Omental fat pad (tissue), 4 donors: ENCODE measurements at places on chromosomes 2 and 18.
A peak's percentile ranks its signal among the peaks of the same experiment; 100 is the strongest.

DNA sequence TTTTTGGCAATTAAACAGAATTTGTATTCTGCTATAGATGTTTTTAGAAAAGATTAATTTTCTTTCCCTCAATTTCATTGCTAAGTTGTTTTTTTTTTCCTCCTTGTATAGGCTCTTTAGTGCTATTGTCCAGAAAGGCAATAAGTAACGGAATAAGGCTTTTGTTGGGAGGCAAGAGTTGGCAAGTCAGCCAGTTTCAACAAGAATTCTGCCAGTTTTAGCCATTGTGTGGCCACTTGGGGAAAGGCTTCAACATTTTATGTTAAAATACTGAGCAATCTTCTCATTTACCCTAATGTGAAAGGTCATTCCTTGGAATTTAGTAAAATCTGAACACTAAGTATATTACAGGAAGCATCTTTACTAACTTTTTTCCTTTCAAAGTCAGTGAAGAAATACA, 9.6 kb downstream of the CALCRL start:
- DNase-seq, result no peak

DNA sequence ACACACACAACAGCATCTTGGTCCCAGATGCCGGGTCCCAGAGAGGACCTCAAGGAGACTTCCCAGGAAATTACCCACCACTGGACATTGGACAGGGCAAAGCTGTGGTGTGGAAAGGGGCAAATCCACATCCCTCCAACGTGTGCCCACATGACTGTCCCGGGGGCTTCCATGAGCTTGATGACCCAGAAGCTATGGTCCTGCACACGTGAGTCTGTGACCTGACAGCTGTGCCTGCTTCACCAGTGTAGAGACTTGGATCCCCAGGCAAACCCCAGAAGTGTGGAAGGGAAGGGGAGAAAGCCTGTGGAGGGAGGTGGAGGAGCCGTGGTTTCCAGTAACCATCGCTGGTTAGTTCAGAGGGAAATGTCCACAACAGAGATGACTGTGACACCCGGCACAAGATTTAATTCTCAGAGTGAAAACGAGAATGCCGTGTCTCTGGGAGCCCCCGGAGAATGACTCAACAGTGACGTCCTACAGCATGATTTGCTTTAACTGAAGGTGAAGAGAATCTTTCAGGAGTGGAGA, 19.1 kb upstream of the GPR55 start:
- no peak for DNase-seq

DNA sequence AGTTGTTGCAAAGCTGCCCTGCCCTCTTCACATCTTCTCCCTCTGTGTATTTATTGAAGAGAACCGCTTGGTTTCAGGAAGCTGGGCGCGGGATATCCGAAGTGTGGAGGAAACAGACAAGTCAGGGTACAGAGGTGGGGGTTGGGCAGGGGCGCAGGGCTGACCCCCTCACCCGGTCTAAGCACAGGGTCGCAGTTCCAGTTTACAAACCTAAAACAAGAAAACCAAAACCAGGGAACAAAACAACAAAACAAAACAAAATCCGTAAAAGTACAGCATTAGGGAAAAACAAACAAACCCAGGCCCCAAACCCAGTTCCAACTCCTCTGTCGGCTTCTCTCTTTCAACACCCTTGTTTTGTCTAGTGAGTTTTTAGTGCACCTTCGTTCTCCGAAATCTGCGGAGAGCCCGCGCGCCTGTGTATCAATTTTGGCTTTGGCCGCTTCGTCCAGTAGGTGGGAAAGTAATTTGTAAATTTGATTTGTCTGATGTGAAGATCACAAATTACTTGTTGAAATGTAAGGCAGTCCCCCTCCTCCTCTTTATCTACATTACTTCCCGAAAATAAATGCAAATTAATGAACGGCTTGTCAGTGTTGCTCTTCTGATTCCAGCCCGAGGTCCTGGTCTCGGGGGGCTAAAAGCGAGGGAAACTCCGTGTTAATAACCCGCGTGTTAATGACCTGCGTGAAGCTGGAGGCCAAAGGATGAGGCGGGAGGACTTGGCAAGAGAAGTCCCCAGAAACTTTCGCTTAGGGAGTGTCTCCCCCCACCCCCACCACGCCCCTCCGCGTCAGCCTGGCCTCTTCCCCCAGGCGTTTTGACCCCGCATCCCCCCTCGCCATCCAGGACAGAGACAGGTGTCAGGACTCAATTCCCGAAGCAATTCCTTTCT, 6.9 kb downstream of the OTX1 start:
- DNase-seq, result no peak

GRCh38 chr2:125085904-125086303, 1060.8 kb downstream of the CNTNAP5 start:
- DNase-seq, result no peak

- DNase-seq, result no peak
Observed at GRCh38 chr2:144654523-144654922, 134.6 kb upstream of the ZEB2 start.

DNA sequence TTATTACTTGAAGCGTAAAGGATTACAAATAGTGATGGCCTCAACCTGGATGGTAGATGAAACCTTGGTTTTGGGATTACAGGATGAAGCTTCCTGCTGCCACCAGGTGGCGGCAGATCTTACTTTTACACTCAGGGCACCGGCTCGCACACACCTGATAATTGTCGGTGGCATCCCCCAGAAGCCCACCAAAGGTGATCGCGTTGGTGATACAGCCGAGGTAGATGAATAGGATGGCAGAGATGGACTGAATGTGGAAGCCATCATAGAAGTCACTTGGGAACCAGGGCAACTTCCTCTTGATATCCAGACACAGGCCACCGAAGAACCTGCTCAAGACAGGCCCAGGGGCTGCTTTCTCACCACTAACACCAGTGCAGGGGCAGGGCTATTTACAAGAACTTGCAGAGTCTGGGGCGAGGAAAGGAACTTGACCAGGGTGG, 51.8 kb downstream of the MTHFD2 start:
- DNase-seq, result no peak

- no peak for DNase-seq
Observed at GRCh38 chr2:215363039-215363438, 51.2 kb downstream of the ATIC start.

DNA sequence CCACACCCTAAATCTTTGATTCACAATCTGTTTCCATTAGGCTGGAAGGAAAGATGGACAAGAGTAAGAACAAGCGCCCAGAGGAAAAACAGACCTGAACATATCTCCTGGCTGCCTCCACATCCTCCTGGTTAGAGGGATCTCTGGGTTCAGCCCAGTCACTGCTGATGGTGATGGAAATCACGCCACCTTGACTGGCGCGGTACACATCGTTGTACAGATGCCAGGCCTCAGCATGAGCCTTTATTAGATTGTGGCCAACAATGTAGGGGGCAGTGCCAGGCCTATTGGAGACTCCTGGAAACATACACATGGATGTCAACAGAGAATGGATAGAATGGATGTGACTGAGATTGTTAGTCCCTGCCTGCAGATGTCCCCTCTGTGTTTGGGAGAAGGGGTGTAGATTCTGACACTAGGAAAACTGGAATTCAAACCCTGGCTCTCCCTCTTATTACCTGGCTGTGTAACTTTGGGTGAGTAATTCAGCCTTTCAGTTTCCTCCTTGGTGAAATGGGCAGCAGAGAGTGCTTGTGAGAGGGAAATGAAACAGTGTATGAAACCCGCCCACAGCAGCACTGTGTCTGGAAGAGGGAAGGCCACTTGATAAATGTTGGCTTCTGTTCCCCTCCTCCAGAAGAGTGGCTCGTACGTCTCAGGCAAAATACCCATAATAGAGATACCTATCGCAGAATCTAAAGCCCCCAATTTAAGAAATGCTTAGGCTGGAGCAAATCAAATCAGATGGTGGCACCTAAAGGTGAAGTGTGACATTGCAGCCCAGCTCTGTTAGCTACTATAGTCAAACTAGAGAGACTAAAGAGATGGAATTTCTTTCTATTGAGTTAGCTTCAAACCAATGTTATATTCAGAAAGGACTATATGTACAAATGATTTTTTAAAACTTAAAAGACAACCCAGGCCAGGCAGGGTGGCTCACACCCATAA, 36.2 kb downstream of the LCT start:
- no peak for DNase-seq

GRCh38 chr2:230929381-230930148, 4.5 kb upstream of the GPR55 start:
- DNase-seq, result peak; percentile 8

DNA sequence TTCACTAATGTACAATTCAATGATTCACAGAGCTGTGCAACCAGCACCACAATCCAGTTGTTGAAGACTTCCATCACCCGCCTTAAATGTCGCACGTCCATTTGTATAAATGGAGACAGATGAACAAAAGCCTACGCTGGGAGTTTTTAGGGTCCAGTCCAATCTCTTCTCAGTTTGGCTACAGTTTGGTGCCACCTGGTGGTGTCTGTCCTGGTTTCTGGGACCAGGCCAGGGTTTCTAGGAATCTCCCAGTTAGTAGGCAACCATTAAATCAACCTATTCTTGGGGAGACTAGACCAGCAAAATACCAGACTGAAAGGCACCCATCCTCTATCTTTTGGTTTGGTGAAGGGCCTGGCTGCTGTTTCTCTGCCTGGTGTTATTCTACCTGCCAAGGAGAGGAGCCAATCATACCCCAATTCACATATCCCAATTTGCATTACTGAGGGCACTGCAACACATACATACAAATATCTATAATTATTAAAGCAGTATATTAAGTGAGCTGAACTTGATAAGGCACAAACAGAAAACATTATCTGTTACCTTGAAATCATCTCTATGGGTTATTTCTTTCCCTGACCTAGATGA, 3.2 kb upstream of the DDX1 start:
- peak; percentile 23 for DNase-seq

- no peak for DNase-seq
Observed at GRCh38 chr18:73670524-73670923, 477.1 kb downstream of the FBXO15 start.

DNA sequence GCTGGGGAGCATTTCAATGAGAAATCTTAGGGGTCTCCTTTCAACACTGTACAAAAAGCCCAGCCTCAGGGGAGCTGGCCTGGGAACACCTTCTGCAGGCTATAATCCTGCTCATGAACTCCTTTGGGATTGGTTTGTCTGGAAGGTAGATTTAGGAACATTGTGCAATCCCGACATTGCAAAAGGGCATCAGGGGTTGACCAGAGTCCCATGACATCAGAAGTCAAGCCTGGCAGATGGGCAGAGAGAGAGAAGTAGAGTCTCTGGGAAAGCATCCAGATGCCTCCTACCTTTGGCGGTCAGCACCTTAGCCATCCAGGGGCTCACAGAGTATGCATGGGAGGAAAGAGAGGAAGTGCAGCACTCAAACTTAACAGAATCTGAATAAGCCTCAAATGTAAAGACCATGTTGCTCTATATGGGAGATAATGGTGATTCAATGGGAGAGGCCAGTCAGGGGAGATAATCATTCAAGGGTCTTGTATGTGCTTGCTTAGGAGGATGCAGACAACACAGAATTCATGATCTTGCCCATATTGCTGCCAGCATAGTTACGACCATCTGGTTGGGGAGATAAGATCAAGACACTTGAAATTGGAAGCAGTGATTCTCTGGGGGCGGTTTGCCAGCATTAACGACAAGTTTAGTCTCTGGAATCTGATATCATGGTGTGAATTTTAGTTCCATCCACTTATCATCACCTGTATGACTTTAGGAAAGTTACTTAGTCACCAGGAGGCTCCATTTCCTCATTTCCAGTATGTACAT, 58.3 kb upstream of the UPP2 start:
- DNase-seq, result no peak
